Right ventricle myocardium inferior (tissue), 1 donor: ENCODE measurements at places on chromosomes 2 and 18. TPM values are rescaled to one million over a fixed set of nuclear protein-coding genes. Genes with fewer than 3 reads are reported as not detected.
A peak's percentile ranks its signal among the peaks of the same experiment; 100 is the strongest.

DNA sequence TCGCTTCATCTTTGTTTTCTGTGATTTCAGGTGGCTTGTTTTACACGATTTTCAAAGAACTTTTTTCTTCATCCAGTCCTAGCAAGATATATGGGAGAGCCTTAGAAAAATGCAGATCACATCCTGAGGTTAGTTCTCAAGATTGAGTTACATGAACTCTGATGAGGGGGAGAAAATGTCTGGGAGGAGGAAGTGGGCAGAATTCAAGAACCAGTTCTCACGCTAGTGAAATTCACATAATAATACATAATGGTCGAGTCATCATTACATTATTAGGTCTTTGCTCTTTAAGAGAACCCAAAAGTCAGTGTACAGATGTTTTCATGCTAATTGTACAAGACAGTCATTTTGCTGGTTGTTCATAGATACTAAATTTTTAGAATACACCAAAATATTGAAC is 7.0 kb downstream of the TIMM21 start:
- DNase-seq, result no peak

DNA sequence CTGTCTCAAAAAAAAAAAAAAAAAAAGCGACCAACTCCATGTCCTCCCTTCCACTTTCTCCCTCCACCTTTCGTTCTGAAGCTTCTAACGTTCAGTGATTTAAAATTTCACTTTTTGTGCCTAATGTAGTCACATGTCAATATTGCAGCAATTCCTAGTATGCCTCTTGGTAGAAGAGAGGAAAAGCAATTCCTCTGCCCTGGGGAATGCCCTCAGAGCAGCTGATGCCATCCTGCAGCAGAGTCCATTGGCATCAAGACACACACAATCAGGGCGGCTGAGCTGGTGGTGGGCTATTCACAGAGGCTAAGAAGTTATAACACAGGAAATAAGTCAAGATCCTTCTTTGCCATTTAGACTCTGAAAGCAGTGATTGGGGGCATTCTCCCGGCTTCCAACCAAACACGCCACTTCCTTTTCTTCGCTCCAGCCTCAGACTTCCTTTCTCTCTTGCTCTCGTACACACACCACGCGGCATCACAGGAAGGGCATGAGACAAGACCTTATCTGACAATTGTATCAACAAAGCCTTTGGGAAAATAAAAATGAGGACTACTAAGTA is 71.9 kb downstream of the MOGAT1 start:
- DNase-seq, result no peak

- DNase-seq, result no peak
Observed at GRCh38 chr18:74652392-74652988, 54.8 kb downstream of the ZNF407 start.

GRCh38 chr2:72003796-72004195 is 143.9 kb downstream of the CYP26B1 start:
- no peak for DNase-seq

SLC14A1 gene
- total RNA-seq, result 24.9 TPM

- DNase-seq, result peak; percentile 58
Observed at GRCh38 chr2:158113741-158114295, 12.1 kb downstream of the UPP2 start.

DLGAP1 gene
- not detected for total RNA-seq

- no peak for DNase-seq
Observed at GRCh38 chr2:227890495-227891079, 19.2 kb downstream of the DAW1 start.

DNA sequence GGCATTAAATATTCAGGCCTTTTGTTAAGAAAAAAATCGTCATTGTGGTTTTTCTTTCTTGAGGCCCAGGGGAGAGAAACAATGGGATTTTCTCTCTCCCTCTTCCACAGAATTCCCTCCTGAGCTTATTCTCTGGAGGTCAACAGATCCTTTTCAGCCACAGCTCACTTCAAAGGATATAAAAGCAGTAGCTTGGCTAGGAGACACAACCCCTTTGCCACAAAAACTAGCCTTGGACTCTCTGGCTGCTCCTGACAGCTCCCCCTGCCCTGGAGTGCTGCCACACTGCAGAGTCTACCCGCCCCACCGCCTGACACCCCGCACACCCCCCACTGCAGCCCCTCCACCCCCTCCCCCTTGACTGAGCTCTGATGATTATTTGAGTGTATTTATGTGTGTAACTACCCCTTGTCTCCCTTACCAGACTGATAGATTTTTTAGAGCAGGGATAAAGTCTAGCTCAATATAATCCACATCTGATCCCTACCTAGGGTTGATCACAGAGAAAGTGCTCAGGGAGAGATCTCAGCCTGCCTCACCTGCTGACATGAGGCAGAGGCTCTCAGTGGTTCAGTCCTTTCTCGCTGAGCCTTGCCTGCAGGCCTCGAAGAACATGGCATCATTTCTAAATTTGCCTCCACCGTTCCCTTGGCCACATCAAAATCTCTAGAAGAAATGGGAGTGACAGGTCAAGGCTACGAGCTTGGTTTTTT is 132.2 kb upstream of the SP5 start:
- DNase-seq, result no peak

GRCh38 chr2:28469304-28469703 is 26.6 kb upstream of the PLB1 start:
- DNase-seq, result no peak

TMEM200C gene
- total RNA-seq, result 0.95 TPM

DNA sequence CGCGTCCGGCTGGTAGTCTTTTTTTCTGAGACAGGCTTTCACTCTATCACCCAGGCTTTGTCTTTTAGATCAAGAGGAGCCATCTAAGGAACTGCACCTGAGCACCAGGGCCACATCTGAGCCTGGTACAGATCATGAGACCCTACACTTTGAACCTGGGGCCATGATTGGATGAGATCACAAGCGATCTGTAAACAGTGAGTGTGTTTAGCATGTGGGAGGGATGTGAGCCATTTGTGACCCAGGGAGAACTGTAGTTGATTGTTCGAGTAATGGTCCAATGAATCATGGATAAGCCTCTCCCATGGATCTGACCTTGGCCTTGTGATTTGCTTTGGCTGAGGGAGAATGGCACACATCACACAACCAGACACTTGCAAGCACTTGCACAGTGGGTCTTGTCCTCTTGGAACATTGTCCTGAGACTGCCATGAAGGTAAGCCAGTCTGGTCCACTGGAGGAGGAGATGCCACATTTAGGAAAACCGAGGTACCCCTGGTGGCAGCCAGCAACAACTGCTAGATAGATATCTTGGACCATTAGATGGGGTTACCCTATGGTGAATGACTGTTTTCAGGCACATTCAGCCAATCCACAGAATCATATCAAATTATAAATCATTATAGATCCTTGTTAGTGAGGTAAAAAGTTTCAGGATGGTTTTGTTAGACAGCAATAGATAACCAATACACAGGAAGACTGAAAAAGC is 19.5 kb upstream of the DTNB start:
- no peak for DNase-seq

TEX44 gene
- not detected for total RNA-seq
